Umbilical cord (tissue), 2 donors: ENCODE measurements at places on chromosomes 12 and 14. TPM values are rescaled to one million over a fixed set of nuclear protein-coding genes. Genes with fewer than 3 reads are reported as not detected.

CLEC6A gene
- total RNA-seq, result 3.9 TPM

LMO3 gene
- total RNA-seq, result 104 TPM

VDR gene
- 4.1 TPM for total RNA-seq

DNA sequence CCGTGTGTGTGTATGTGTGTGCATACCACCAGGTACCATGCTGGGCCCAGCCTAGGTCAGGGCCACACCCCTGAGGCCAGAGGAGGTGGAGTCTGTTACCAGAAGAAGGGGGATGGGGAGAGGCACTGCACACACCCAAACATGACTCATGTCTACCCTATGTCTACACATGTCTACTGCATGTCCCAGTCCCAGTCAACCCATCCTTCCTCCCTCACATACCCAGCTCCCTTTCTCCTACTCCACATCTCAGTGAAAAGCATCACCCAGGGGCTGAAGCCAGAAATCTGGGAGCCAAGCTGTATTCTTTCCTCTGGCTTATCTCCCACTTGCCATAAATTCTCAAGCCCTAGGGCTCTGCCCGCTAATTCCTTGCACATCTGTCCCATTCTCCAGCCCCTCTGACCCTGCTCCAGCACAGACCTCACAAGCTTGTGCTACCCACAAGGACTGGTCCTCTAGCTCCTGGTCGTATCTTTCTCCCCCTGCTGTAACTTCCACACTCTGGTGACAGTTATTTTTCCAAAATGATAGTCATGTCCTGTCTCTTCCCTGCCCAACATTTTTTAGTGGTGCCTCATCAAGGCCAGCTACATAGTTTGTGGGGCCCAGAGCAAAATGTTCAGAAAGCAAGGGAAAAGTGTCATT, 18.0 kb upstream of the APPL2 start:
- peak; percentile 76 for DNase-seq

GRCh38 chr14:52455291-52456088, 96.8 kb downstream of the TXNDC16 start:
- DNase-seq, result no peak

OAS2 gene
- total RNA-seq, result 4.6 TPM
